ENCODE measurements at places on chromosomes 5 and 9.

DNA sequence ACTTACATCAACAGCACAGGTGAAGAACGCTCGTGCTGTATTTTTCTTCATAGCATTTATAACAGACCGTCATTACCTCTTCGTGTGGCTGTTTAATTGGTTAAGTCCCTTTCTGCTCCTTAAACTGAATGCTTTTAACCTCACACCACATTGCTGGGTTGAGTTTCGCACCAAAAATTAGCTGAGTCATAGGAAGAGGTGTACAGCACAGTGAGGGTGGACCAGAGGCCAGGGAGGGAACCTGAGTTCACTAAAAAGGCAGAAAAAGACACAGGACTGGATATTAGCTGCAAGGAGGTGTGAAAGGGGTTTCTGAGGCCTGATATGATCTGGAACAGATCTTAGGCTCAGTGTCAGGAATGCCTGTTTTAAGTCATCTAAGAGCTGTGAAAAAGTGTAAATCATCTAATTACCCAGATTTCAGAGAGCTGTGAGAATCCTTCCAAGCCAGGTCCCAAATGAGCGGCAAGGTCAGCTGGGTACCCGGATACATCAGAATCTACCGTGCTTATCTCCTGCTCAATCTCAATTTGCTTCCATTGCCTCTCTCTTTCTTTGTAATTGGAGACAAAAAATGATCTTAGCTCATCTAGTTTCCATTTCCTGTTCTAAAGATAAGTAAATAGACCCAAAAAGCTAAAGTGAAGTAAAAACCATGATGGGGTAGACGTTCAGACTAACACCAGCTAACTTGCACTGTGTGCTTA is 7.1 kb upstream of the CFAP90 start:
- DNase-seq, result no peak

DNA sequence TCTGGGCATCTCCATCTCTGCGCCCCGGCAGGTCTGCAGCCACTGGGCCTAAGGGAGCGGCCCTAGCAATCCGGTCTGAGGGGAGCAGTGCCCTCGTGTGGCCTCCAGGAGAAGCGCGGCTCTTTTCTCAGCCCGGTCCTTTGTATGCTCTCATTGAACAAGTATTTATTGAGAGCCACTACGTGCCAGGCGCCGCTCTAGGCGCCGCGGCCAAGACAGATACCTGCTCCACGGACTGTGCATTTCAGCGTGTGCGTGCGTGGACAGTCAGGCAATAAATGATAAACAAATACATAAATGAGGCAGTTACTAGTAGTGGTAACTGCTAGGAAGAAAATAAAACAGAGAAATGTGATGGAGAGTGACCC is 2.3 kb upstream of the SLC4A9 start:
- DNase-seq, result peak; percentile 91

DNA sequence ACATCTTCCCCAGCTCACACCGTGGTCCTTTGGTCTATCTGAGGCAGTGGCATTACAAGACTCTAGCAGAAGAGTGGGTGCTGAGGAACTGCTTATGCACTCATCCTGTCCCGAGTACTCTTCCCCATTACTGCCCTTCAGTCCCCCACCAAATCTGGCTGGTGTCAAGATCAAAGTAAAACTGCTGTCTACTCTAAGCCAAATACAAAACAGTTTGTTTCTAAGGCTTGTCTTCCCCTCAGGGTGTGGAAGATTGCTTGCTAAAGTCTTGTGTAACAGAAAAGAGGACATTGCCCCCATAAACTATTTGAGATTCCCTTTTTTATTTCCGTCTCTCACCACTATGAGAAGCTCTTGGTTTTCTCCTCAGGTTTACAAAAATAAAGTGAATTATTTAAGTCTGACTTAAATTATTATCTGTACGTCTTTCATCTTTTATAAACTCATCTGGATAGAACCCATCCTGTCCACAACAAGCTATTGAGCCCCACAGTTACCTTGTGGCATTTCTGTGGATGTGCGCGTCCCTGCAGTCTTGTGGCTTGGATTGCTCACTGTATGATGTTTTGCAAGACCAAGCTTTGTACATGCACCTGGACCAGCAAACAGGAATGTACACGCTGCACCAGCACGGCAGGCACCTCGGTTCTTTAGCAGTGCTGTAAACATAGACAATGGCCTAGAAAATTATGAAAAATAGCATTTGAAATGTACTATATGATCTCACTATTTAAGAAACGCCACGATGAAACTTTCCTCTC is 61.0 kb downstream of the CYSTM1 start:
- peak; percentile 68 for DNase-seq

DNA sequence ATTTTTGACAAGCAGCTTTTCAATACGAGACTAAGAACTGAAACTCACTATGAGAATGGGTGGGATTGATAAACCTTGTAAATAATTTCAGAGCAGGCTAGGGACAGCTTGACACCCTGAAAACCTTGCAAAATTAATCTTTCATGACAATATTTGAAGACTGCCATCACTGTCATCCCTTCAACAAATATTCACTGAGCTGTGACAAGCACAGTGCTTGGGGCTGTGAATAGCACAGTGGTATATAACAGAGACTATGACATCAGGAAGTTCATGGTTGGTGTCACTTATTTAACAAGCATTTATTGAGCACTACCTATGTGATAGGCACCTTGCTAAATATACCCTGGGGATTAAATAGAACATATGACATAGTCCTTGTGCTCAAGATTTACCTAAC is 741.0 kb upstream of the RIOK2 start:
- no peak for DNase-seq

DNA sequence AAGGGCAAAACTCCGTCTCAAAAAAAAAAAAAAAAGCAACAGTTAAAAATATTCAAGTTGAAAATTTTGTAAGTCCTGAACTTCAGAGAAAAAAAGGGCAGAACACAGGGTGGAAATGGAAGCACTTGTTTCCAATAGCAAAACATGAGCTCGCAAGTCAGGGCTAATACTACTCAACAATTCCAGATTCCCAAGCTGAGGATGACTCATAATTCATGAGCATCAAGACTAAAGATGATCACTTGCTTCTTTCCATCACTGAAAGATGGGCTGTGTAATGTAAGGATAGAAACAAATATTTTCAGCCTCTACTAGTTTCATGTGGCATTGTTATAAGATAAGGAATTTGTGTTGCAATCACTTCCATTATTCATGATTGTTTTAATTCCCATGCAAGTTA is 33.5 kb upstream of the FST start:
- no peak for DNase-seq

DNA sequence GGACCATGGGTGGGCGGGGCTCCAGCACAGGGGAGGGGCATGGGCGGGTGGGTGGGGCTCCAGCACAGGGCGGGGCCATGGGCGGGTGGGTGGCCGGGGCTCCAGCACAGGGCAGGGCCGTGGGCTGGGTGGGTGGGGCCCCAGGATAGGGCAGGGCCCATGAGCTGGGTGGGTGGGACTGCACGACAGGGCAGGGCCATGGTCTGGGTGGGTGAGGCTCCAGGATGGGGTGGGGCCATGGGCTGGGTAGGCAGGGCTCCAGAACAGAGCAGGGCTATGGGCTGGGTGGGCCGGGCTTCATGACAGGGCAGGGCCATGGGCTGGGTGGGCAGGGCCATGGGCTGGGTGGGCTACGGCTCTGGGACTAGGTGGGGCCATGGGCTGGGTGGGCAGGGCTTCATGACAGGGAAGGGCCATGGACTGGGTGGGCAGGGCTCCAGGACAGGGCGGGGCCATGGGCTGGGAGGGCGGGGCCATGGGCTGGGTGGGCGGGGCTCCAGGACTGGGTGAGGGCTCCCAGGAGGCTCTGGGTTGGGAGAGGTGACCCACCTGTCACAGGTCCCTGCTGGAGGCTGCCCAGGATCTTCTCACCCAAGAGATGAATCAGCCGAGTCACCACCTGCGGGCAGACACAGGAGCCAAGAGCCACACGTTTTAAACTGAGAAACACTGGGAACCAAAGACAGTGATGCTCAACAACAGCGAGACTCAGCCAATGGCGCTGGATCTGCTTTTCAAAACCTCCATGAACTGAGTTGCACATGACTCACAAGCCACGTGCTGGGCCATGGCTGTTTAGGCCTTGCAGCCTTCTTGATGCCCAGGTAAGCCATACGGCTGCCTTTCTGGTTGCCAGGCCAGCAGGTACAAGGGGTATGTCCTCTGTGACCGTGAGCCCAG is 33.6 kb upstream of the NSMF start:
- DNase-seq, result peak; percentile 33

DNA sequence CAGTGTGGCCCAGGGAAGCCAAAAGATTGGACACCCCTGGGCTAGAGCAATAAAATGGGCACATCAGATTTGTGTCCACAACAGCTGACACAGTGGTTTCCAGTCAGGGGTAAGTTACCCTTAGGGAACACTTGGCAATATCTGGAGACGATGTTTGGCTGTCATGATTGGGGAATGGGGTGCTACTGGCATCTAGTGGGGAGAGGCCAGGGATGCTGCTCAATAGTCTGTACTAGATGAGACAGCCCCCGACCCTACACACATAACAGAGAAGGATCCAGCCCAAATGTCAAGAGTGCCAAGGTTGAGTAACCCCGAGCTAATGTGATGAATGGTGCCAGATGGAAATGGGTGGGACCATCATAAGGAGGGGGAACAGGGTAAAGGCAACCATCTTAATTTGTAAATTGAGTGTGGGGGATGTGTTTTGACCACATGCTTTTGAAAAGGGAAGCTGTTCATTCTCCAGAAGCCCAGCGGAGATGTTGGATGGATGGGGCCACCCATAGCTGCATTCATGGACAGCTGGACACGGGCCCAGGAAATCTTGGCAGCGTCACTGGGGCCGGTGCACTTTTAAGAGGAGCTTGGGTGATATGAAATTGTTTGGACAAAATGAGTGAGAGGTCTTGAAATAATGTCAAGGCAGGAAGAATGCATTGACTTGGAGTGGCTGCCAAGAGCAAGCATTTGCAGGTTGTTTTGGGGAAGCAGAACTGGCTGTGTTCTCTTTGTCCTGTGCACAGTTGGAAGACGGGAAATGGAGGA is 33.4 kb downstream of the SYK start:
- no peak for DNase-seq

DNA sequence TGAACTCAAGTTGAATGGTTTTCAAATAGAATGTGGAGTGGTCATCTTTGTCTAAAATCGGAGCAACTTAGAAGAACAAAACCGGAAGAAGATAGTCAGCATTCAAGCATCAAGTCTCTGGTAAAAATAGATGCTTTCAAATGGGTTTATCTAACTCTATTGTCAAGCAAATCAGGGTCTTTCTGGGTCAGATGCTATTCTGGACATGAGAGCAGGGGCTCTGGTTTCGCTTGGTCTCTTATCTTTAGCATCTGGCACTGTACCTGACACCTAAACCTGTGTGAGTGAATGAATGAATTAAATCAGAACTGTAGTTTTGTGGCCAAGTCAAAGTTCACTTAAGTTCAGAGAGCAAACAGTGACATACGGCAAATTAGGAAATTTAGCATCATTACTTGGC is 173.5 kb downstream of the SLIT3 start:
- DNase-seq, result no peak

GRCh38 chr5:74556006-74556405 is 84.5 kb downstream of the ENC1 start:
- no peak for DNase-seq

DNA sequence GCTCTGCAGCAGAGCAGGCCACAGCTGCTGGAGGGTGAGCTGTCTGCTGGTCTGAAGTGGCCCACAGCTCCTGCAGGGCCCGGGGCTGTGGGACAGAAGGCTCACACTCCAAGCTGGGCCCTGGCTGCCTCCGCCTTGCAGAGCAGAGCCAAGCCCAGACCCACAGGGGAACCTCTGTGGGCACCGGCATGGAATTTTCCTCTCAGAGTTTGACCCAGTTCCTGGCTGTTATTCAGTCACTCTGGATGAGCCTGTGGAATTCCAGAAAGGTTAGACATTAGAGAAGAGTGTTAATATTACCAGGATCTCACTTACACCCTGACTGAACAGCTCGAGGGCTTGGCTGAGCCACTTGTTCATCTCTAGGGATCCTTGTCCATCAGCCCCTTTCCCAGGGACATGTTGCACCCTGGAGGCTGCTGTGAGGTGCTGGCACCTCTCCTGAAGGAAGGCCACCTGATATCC is 17.5 kb downstream of the IL9 start:
- no peak for DNase-seq

GRCh38 chr5:139315056-139315615 is 21.6 kb downstream of the MATR3 start:
- no peak for DNase-seq

DNA sequence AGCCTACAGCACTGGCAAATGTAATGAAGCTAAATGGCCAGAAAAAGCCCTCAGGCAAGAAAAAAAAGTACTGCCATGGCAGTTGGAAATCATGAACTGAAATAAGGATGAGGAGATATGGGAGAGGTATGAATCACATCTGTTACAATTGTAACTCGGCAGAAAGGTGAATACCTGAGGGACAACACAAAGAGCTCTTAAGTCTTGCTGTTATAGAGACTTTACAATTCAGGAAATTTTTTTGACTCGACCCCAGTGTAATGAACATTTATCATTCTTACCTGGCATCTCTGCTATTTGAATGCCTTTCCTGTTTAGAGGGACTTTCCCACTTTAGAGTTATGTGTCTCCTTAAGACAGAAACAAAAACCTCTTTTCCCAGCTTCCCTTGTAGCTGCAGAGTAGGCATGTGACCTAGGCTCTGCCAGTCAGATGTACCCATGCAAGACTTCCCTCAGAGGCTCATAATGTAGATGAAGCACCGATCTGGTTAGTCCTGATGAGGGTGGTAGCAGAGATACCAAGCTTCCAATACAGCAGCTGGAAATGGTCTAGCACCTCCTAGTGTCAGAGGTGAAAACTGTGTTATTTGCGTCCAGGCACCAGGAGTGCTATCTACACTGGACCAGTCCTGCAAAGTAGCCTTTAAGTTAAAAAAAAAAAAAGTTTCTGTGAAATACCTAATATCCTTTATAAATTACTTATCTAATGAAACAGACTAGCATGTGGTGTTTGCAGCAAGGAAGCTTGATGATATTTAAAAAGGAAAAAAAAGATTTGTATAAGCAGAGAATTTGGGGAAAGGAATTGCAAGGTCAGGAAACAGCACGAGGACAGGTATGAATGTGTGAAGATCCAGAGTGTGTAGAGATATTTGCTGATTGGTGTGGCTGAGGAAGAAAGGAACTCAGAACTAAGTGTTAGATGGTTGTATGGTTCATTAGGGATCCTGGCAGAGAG is 146.9 kb upstream of the SLC1A3 start:
- peak; percentile 4 for DNase-seq

- no peak for DNase-seq
Observed at GRCh38 chr9:98652741-98653140, 56.0 kb downstream of the GABBR2 start.

DNA sequence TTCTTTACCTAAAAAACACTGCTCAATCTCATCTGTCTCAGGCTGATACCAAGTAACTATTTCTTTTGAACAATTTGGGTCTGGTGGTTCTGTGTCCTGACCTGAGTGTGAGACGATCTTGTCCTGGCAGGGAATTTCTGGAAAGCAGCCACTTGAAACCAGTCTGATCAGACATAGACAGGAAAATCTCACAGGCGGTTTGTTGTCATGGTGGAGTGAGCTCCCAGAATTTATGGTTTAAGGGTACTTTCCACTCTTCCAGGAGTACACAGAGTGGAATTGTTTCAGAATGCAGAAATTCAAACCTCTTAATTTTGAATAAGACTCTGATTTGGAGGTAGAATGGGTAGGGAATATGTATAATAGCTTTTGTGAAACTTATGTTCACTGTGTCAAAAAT is 268.2 kb downstream of the ISL1 start:
- DNase-seq, result no peak

Data from small intestine (tissue), 16 donors.